ENCODE measurements at places on chromosomes 16 and 17.

- DNase-seq: no peak
Observed at GRCh38 chr17:61149106-61149825, 250.4 kb upstream of the TBX2 start.

- no peak for DNase-seq
Observed at GRCh38 chr17:49365667-49366066, 3.6 kb upstream of the ZNF652 start.

DNA sequence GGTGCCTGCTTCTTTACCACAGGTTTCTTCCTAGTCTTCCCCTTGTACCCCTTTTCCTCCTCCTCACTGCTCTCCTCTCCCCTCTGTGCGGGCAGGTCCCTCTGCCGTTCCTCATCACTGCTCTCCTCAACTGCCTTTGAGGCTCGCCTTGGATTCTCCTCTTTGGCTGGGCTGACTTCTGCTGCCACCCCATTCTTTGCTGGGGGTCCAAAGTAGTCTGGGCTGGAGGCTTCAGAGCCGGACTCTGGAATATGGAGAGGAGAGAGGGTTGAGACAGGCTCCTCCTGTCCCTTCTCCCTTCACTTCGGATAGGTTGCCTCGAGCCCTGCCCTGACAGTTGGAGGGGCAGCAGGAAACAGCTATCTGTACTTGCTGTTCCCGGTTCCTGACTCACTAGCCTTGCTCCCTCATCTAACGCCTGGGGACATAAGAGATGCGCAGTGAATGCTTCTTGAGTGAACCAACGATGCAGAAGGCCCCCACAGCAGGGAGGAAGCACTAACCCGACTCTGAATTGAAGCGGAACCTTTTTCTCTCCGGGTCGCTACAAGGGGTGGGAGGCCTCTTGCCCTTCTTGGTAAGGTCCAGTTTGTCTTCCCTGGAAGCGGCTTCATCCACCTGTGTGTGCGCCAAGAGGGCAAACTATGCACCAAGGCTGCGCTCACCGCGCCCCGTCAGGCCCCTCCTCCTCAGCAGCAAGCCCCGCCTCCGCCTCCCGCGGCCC lies 655 bp downstream of the HIRIP3 start:
- DNase-seq: no peak

DNA sequence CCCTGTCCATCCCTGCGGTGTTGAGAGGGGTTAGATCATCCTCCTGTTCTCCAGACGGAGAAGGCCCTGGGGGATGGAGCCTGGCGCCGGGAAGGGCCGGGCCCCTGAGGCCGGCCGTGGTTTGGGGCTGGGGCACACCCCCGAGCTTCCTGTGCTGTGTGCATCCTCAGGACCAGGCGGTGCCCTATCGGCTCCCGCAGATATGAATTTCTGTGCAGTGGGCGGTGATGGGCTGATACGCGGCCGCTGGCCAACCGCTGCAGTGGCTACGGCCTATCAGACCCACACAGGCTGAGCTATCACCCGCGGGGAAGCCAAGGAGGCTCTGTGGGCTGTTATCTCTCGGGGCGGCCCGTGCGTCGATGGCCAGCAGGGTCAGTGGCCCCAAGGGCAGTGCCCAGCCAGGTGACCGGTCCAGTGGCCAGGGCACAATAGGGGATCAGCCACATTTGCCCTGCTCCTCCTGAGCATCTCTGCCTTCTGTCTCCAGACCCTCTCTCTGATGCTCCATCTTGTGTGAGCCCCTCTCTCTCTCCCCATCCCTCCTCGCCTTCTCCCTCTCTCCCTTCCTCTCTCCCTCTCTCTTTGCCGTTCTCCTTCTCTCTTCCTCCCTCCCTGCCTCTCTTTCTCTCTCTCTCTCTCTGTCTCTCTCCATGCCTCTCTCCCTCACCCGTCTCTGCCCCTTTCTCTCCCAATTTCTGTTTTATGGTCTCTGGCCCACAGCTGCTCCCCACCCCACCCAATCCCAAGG lies 38.7 kb downstream of the ZFPM1 start:
- DNase-seq: no peak

DNA sequence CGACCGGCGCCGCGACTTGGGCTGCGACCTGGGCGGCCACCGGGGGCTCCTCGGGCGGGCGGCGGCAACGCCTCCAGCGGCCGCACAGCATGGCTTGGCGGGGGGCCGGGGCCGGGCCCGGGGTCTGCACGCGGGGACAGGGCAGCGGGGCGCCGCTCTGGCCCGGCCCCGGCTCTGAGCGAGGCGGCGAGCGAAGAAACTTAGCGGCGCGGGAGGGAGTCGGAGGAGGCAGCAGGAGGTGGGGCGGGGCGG lies at the start of gene PLCD3:
PLCD3 (minus strand) TSS at position 196 of the 252 bp plus-strand sequence; CDS start at position 91, 105 bp downstream.
- no peak for DNase-seq
